ENCODE measurements at places on chromosomes 3 and 15.
A peak's percentile ranks its signal among the peaks of the same experiment; 100 is the strongest.

- DNase-seq, result no peak
Measured at GRCh38 chr3:119257654-119258410, 17.2 kb upstream of the B4GALT4 start.

- DNase-seq, result no peak
Measured at GRCh38 chr3:181558870-181559269, 152.9 kb upstream of the SOX2 start.

DNA sequence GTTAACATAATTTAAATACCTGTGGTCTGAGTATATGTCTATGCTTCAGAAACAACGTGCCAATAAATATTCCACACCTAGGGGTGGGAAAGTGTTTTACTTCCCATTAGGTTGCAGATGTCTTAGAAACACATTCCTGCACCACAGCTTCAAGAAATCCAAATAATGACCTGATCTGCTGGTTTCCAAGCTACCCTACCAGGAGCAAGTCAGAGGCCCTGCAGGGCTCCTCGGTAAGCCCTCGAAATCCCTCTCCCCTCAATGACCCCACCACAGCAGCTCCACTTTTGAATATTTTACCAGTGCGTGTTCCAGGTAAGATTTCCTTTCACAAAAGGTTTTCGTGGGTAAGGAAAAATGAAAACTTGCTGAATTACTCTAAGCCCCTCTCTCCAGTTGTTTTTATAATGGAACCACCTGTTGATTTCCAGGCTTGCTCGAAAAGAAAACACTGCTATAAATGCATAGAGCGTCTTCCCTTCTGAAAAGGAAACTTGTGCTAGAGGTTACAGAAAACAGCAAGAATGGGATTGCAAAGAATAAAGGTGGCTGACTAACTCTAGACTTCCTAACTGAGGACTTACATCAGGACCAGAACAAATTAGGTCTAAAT, 12.6 kb downstream of the IL12A start:
- DNase-seq, result no peak

- DNase-seq, result no peak
Measured at GRCh38 chr15:89972085-89972484, 29.0 kb upstream of the ZNF710 start.

- DNase-seq, result no peak
Measured at GRCh38 chr3:20042331-20042730, 2.1 kb downstream of the KAT2B start.

GRCh38 chr3:149393345-149394160, 16.1 kb upstream of the TM4SF1 start:
- DNase-seq, result peak; percentile 40

GRCh38 chr15:61857169-61857829, 202.9 kb downstream of the VPS13C start:
- DNase-seq, result no peak

GRCh38 chr3:182618085-182618732, 175.1 kb upstream of the ATP11B start:
- DNase-seq, result no peak

DNA sequence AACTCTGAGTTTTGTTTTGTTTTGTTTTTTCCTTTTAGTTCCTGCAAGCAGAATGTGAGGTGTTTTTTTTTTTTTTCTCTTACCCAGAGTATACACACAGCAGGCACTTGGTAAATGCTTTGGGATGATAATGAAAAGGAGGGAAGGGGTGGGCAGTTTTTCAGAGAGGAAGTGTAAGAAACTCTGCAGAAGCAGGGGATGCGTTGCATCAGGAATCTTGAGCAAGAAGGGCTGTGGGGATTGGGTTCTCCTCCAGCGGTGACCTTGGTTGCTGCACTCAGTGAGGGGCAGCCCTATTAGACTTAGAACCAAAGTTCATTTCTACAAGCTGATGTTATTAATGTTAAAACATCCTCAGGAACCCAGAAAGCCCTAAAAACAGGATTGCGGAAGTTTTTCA, 32.2 kb upstream of the TMEM158 start:
- no peak for DNase-seq

DNA sequence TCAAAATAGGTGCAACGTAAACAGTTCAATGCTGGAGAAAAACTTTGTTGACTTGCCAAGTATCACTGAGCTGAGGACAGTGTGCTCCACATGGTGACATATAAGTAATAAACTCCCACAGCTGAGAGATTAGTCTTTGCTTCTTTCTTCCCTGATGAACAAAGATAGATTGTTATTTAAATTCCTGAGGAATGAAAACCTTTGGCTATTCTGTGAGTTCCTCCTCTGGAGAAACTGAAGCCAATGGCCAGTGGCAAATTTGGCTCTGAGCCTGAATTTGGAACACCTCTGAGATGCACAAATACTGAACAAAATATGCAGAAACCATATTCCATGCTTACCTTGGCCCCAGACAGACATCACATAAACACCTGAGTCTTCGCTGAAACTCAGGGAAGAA, 63.3 kb downstream of the RPL22L1 start:
- DNase-seq, result no peak

DNA sequence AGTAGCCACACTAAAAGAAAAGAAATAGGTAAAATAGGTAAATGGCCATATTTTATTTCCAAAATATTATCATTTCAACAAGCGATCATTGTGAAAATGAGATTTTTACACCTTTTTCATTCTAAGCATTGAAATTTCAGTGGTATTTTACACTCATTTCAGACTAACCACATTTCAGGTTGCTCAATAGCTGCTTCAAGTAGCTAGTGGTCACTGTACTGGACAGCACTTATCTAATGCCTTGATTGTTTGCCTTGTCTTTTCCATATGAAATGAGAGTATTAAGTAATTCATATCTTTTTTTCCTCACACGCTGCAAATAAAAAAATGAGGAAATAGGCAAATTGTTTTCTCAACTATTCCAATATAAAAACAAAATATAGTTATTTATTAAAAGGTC, 332.8 kb downstream of the NLGN1 start:
- DNase-seq, result no peak

- DNase-seq, result no peak
Measured at GRCh38 chr3:159605776-159606175, 382.9 kb upstream of the IL12A start.

- no peak for DNase-seq
Measured at GRCh38 chr3:81468391-81468790, 293.1 kb downstream of the GBE1 start.

GRCh38 chr3:42742259-42742658, 30.8 kb downstream of the CCDC13 start:
- no peak for DNase-seq

DNA sequence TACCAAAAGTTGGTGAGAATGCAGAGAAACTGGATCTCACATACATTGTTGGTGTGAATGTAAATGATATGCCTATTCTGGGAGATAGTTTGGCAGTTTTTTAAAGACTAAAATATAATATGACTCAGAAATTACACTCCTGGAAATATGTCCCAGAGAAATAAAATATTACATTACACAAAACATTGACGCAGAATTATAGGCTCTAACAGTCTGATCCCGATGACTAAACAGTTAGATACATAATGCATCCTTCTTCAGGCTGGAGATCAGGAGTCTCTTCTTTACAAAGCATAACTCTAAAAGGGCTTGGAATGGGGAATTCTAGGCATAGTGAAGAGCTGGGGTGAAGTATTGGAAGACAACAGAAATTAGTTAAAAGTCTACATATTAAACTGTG, 586.2 kb upstream of the NECTIN3 start:
- DNase-seq, result no peak

- DNase-seq, result no peak
Measured at GRCh38 chr15:34588046-34588674, 4.7 kb upstream of the GOLGA8B start.

DNA sequence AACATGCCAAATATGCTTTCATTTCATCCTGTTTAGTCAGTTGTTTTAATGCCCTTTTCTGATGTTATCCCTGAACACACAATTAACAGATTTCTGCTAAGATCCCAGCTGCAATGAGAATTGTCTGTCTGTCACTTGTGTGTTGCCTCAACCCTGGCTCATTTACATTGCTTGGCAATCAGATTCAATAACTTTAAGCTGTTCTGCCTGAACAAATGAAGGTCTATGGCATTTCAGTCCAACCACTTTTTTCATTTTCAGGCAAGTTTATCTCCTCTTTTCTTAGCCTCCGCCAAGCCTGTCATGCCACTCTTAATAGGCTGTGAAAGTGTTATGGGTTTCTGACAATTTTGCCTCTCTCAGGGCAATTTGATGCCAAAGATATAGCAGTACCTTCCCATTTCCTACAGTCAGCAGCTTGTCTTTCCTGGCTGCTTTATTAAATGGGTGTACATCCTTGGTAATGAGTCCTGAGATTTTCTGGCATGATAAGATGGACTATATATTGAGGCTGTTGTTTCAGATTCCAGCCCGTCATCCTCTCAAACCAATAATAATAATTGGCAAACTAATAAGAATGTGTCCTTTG, 68.7 kb upstream of the ADAMTS9 start:
- no peak for DNase-seq

DNA sequence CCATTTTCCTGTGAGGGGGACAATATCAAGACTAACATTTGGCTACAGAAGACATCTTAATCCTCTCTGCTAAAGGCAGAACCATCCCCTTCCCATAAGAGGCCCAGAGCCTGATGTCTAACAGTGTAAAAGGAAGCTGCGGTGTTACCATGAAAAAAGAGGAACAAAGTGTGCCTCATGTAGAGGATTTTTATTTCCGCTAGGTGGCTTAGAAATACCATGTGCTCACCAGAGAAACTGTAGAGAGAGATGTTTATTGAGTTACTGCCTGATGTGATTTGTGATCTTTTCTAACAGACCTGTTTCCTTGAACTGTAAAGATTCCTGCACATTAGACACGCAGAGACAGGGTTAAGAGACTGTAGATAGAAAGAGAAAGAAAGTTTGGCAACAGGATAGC, 22.0 kb downstream of the OR5H15 start:
- DNase-seq, result no peak

GRCh38 chr3:47436180-47436579, 39.6 kb downstream of the SCAP start:
- no peak for DNase-seq

DNA sequence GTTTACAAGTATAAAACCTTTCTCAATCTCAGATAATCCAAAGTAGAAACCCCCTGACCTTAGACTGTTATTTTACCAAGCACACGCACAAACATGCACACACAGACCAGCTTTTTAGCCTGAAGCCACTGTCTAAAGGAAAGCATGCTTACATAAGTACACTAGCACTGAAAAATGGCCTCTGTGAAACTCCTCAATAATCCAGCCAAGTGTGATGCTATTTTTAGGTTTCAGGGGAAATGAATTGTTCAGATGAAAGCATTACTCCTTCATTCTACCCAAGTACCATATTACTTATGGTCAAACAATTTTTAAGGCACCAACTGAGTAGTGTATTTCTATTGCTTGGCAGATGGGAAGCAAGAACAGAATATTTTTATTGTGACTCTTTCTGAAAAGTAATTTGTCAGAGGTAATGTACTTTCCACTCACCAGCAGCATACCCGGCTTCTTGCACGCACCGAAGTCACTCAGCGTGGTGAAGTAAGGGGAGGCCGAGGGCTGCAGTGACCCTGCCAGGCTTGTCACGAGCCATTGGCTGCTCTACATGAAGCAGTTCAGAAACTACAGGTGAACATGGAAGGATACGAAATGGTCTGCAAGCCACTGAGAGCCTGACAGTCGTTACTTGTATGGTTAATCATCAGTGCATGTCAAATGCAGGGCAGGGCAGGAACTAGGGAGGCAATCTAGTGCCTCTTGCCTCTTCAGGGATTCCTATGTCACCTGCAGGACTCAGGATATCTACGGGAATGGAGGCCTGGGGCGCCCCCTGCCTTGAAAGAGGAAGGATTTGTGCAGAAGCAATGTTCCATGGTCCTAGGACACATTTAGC, 106.7 kb downstream of the GABRB3 start:
- no peak for DNase-seq

- no peak for DNase-seq
Measured at GRCh38 chr15:95296643-95297042, 1033.9 kb upstream of the NR2F2 start.

GRCh38 chr15:94231723-94232468, 535 bp downstream of the MCTP2 start:
- no peak for DNase-seq

GRCh38 chr3:42702066-42702951, at the start of gene HHATL:
HHATL (minus strand) TSS chr3:42702798; CDS start chr3:42700826, 1,972 bp downstream.
- no peak for DNase-seq

GRCh38 chr3:65953301-65953812, 85.4 kb downstream of the MAGI1 start:
- DNase-seq, result no peak

DNA sequence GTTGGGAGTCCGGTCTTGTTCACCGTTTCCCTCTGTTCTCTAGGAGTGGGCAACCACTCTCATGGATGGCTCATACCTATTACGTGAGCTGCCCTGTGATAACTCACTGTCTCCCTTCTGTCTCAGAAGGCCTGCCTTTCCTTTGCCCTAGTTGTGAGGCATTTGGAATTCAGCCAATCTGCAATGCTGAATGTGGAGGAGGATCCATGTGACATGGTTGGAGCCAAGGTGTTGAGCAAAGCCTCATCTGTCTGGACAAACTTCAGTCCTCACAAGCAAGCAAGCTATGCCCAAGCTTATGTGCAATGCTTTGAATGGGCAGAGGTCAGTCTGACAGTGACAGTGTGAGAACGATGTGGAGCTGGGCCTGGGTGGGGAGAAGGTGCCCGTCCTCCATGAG, 37.8 kb upstream of the ATP10A start:
- DNase-seq, result no peak

GRCh38 chr15:83322061-83322460, 37.6 kb upstream of the BNC1 start:
- no peak for DNase-seq

DNA sequence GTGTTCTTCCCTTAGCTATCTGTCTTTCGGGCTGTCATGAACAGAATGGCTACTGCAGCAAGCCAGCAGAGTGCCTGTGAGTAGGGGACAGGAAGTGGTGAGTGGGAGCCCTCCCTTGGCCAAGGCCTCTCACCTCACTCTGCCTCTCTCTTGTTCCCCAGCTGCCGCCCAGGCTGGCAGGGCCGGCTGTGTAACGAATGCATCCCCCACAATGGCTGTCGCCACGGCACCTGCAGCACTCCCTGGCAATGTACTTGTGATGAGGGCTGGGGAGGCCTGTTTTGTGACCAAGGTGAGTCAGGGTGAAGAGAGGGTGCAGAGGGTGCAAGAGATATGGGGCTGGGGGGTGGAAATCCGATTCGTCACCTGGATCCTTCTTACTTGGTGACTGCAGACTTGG, 3.0 kb downstream of the DLL4 start:
- no peak for DNase-seq

- no peak for DNase-seq
Measured at GRCh38 chr15:70240082-70240481, 142.4 kb upstream of the TLE3 start.

DNA sequence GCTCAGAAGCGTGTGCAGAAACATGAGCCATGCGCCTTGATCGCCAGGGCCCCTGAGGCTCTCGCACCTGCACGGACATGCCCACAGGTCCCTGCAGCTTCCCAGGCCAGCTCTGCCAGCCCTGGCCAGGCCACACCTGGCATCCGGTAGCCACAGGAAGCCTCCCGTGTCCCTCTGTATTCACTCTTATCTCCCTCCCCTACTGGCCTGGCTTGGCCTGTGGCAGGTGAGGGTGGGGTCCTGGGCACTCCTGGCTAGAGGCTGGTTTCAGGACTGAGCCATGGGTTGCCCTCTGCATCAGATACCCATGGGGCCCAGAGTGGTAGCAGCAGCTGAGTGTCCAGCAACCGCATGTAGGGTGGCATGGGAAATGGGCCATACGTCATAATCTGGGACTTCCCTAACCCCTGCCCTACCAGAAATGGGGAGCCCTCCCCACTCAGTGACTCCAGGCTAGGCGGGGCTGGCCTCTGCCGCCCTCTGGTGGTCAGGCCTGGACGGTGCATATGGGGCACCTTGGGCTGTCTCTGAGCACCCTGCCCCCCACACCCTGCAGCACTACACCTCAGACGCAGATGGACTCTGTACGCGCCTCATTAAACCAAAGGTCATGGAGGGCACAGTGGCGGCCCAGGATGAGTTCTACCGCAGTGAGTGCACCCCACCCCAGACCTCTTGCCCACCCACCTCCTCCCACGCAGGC, 12.6 kb upstream of the LMAN1L start:
- DNase-seq, result peak; percentile 88
